ENCODE measurements at places on chromosomes 5 and 9.
A peak's percentile ranks its signal among the peaks of the same experiment; 100 is the strongest.

DNA sequence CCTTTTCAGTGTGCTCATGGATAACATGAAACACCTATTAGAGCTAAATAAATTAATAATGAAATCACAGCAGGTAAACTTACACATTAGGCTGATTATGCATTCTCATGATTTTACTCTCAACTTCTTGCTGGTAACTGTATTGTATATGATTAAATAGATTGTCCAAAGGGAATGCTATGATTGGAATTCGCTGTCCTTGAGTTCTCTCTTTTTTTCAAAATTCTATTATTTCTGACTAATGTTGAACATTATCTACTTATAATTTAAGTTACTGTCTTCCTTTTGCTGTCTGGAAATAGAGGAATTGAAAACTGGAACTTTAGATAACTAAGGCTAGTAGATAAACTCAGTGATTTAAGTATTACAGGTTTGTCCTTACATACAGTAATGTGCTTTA lies 13.1 kb downstream of the CENPH start:
- no peak for DNase-seq

- no peak for DNase-seq
These were observed 188.9 kb downstream of the ARHGAP26 start for GRCh38 chr5:142958944-142959682.

DNA sequence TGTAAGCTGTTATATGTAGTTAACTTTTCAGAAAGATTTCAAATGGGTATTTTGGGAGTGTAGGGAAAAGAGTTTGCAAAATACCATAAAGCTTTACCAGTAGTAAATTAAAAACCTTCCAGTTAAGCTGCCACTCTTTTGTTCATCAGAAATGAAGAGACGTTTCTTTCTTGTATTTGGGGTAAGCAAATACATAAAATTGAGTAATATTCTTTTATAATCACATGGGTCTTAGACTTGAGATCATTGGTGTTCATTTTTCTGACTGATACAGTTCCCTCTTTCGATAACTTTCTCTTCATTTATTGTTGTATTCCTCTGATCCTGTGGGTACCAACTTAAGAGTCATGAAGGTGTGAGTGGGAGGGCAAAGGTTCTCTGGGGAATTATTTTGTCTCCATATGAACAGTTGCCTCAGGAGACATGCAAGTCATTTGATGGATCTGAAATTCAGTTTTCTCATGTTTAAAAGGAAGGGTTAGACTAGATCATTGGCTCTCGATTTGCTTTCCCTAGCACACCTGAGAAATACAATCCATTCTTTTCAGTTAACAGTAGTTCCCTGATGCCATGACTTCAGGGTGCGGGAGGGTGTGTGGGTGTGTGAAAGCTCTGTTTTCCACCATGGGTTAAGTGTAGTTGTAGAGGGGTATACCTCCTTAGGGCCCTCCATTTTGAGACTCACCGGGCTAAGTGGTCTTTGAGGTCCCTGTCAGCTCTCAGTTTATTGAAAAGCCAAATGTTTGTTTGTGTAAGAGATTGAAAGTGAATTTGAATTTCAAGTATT lies 47.7 kb downstream of the CNTRL start:
- DNase-seq: no peak

GRCh38 chr9:112917987-112918362 lies 27.3 kb upstream of the SLC46A2 start:
- no peak for DNase-seq

GRCh38 chr9:36151316-36152210 lies 15.0 kb downstream of the GLIPR2 start:
- peak; percentile 82 for DNase-seq

GRCh38 chr5:142074006-142074405 lies 34.6 kb upstream of the NDFIP1 start:
- no peak for DNase-seq

- no peak for DNase-seq
These were observed 45.5 kb downstream of the SPOCK1 start for GRCh38 chr5:137453483-137454080.

DNA sequence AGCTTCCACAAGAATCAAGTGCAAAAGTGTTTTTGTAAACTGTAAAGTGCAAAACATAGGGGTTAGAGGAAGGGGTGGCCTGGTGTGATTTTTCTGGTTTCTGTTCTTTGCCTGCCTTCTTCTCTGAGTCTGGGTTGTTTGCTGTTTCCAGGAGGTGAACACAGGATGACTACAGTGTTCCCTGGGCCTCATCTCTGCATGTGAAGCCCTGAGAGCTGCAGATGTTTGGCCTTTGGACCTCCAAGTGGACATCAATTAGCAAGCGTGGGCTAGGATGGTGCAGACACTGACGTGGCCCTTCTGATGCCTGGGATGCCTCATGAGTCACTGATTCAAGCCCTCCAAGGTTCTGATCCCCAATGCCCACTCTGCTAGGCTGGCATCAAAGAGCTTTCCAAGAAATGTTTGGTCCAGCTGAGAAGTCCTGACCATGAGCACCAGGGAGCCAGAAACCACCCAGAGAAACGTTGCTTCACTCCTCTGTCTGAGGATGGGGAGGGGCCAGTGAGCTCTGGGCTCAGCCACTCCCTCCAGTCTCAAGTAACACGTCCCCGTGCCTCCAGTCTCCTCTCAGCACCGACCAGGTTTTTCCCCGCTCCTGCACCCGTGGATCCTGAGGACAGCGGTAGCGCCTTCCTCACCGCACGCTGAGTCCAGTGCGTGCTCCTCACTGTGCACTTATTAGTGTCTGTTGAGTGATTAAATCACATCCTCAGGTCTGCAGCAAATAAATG lies 7.6 kb downstream of the IL9 start:
- DNase-seq: no peak

- no peak for DNase-seq
These were observed 104.1 kb downstream of the GABRB2 start for GRCh38 chr5:161442471-161442870.

DNA sequence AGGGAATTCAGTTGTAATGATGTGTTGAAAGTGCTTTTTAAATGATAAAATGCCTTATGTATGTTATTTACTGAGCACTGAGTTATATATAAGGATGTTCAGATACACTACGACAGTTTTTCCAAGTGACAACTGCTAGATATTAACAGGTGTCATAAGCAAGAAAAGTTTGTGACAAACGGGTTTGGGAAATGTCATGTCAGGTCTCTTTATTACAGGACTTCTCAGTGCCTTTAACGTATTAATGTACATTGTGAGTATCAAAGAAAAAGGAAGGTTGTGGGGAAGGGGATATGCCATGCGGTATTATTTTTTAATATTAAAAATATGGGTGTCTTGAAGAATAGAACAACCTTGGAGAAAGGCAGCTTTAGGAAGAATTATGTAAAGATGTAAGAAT lies 56.4 kb downstream of the RAI14 start:
- no peak for DNase-seq

- peak; percentile 73 for DNase-seq
These were observed 47.2 kb downstream of the RFX3 start for GRCh38 chr9:3478549-3478953.

DNA sequence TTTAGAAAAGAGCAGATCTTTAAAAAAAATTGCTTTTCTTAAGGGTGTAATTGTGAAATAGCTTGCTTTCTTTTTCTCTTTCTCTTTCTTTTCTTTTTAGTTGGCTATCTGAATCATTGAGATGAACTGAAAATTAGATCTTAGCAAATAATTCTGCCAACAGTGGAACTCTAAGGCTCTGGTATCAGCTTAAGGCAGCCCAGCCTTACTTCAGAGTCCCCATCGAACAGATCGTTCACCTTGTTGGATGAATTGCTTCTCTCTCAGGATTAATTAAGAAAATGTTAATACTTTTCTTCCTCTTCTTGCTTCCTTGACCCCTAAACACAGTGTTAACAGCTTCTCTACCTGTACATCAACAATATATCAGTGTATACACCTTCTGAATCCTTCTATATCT lies 92.1 kb downstream of the ZCCHC7 start:
- DNase-seq: no peak

- DNase-seq: no peak
These were observed 995 bp downstream of the RPL35 start for GRCh38 chr9:124860582-124861341.

DNA sequence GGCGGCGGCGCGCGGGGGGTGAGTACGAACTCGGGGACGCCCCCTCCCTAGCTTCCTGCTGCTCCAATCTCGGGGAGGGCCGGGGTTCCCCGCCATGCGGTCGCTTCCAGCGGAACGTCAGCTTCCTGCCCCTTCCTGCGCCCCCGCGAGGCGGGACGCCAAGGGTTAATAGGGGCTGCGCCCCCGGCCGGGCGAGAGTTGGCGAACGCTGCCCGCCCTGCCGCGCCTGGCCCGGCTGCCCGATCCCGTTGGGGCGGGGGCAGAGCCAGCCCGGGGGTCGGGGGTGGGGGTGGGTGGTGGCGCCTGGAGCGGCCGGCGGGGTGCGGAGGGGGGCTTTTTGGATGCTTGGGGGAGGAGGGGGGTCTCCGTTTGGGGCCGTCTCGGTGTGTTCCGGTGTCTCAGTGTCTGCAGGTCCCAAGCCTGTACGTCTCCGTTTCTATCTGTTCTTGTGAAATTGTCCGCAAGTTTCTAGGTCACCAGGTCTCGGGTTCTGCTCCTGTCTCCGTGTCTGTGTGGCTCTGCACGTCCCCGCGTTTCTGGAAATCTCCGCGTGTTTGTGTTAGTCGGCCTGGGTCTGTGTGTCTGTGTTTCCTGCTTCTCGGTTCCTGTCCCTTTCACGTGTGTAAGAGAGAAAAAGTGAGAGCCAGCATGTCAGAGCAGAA lies 789 bp downstream of the COL27A1 start:
- DNase-seq: no peak

DNA sequence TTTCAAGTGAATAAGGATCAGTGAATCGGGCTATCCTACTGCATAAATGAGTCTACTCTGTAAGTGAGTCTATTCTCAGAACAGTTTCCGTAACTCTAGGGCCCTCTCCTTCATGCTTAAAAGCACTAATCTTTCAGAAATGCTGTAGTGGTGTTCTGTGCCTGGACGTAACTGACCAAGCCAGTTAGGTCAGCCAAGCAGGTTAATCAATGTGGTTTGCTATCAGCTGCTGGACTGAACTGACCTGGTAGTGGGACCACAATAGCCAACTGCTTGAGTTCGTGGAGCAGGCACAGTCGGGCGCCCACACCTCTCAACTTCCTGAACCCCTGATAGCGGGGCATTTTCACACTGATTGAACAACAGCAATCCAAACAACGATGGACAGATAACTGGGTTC lies 6.8 kb downstream of the SLC1A3 start:
- no peak for DNase-seq

- no peak for DNase-seq
These were observed 82.3 kb downstream of the ANXA1 start for GRCh38 chr9:73234008-73234360.

- DNase-seq: no peak
These were observed 97.2 kb downstream of the LPAR1 start for GRCh38 chr9:110940951-110941557.

DNA sequence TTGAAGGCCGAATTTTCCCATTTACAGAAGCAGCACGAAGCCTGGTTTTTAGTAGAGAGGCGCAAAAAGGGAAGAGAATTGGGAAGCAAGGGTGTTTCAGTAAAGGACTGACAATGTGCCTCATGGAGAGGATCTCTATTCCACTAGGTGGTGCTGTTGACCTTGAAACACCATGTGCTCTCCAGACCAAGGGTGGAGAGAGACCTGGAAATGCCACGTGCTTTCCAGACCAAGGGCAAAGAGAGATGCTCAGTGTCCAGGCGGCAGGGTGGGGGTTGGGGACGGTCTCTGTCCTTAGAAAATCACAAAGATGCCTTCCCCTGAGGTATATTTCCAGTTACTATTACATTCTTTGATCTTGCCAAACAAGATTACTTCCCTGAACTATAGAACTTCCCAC lies 425.3 kb downstream of the CSNK1G3 start:
- DNase-seq: peak; percentile 27

DNA sequence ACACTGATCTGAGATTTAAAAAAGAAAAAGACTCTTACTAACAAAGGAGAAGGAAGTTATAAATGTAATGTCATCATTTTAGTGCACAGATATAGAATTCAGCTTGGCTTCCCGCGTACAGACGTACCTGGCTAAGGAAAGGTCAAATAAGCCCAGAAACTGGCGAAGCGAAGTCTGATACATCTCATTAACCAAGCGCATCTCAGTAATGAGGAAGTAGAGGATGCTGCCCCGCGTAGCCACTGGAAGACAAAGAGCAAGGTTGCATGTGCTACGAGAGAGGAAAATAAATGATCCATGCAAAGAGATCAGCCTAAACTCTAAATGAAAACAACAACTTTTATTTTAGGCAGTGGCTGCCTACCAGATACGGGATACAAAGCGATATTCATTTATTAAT lies 208.8 kb downstream of the DNAH5 start:
- no peak for DNase-seq

- peak; percentile 1 for DNase-seq
These were observed 382.6 kb upstream of the DAP start for GRCh38 chr5:11143456-11144267.

GRCh38 chr9:121528642-121529041 lies 29.0 kb upstream of the GGTA1 start:
- DNase-seq: no peak

DNA sequence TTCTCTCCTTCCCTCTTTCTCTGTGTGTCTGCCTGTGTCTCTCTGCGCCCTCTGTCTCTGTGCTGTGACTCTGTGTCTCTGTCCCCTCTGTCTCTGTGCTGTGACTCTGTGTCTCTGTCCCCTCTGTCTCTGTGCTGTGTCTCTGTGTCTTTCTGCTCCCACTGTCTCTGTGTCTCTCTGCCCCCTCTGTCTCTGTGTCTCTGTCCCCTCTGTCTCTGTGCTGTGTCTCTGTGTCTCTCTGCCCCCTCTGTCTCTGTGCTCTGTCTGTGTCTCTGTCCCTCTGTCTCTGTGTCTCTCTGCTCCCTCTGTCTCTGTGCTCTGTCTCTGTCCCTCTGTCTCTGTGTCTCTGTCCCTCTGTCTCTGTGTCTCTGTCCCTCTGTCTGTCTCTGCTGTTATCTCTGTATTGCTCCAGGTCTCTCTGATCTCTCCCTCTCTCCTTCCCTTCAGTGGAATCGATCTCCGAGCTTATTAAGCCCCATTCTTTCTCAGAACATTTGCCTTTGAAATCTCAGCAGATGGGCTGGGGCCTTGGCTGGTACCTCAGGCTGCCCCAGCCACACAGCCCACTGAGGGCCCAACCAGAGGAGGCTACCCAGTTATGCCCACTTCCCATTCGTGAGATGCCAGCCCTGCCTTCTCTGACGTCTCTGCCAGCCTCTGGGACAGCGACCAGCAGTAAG lies 33.4 kb upstream of the FIBCD1 start:
- no peak for DNase-seq

DNA sequence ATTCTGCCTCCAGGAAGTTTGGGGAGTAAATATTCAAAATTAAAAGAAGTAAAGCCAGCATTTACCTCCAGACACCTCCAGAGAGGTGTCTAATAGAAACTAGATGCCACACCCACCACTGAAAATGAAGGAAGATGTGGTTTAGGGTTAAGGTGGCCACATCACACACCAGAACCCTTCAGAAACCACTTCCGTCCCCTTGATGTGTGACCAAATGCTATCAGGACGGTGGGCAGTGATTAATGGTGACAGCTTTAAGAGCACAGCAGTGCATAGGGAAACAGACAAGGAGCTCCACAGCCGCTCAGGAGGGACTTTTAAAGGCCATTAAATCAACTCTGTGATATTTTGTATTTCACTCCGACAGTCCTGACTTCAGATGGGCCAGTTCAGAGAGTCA lies 295.2 kb downstream of the BRINP1 start:
- DNase-seq: no peak
